ENCODE measurements at places on chromosomes 12 and 14.

- no peak for DNase-seq
Measured at GRCh38 chr12:119019166-119019565, 37.8 kb downstream of the SRRM4 start.

- DNase-seq, result no peak
Measured at GRCh38 chr12:104436790-104437189, 20.0 kb upstream of the CHST11 start.

DNA sequence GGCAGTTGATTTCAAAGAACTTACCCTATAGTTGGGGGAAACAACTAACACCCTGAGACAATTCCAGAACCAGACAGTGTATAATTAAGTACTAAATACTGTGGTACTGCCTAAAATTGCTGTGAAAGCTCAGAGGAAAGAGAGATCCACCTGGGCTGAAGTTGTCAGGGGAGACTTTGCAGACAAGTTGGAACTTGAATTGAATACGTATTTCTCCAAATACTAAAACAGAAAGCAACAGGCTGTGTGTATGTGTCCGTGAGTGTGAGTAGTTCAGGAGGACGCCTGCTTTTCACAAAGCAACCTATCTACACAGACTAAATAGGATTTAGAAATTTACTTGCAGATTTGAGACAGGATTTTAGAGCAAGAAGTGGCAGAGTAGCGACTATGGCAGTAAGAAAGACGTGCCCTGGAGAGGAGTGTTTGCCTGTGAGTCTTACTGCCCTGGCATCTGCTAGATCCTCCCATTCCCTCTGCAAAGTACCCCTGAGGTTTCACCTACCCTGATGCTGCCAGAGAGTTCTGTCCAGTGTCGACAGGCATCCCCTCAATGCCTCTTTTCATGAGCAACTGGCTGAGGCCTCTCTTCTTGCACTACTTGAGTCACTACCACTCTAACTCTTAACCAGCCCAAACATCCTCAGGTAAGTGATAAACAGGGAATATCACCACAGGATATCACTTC lies 37.4 kb upstream of the BMP4 start:
- DNase-seq, result no peak

GRCh38 chr12:64931981-64932380 lies 107.5 kb downstream of the TBC1D30 start:
- DNase-seq, result no peak

DNA sequence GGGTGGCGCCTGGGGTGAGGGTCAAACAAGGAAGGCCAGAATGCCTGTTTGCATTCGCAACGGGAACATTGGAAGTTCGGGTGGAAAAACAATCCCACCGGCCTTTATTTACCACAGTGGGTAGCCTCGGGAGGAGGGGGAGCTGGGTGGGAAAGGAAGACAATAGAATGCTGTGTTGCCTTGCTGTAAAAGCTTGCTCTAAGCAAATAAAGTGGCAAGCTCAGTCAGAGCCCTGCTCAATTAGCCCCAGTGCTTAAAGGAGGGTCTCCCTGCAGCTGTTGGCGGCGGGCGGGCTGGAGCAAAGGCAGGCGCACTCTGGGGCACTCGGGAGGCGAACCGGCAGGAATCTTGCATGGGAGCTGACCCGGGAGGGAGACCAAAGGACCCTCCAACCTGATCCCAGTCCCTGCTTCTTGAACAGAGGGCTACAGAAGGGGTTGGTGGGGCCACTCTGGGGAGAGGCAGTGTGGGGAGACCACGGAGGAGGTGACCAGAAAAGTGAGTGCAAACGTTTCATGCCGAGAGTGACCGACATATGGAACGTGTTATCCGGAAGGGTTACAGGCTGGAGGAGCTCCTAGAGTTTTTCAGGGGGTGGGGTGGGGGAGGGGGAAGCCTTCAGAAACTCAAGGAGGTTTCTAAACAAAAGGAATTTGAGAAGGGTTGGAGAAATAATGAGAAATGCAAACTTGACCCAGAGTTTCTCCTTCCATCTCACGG lies 48.5 kb downstream of the NTF3 start:
- no peak for DNase-seq

DNA sequence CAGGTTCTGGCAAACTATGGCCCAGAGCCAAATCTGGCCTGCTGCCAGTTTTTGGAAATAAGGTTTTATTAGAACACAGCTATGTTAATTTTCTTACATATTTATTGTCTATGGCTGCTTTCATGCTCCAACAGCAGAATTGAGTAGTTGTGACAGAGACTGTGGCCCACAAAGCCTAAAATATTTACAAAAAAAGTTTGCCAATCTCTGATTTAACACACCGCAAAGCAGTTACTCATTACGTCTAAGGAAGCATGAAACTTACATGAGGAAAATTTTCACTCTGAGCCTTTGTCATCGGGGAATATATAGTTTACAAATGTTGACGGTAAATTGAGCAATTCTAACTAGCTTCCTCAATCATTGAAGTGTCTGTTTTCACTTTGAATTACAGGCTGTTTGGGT lies 96.5 kb downstream of the UNC79 start:
- no peak for DNase-seq

DNA sequence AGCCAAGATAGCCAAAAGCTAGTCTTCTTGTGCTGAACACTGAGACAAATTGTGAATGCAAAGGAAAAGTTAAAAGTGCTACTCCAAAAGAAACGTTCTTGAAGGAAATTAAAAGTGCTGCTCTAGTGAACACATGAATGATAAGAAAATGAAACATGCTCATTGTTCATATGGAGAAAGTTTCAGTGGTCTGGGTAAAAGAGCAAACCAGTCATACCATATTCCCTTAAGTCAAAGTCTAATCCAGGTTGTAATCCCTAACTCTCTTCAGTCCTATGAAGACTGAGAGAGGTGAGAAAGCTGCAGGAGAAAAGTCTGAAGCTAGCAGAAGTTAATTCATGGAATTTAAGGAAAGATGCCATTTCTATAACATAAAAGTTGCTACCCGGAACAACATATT lies 121.5 kb downstream of the MNAT1 start:
- DNase-seq, result no peak

DNA sequence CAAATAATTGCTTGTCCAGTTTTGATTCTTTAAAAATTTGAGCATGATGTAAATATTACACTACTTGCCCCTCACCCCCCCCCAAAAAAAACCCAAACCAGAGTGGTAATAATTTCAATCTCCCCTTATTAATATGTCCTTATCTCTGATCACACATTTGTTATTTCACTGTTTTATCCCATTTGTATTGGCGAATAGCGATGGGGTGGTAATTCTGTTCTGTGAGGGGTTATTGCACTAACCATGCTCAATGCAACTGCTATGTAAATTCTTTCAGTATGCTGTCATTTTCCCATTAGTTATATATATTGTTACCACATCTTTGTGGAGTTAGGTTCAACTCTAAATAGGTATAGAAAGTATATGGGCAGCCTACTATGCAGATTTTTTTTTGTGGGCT lies 1.1 kb downstream of the RIMKLB start:
- DNase-seq, result peak; percentile 32

DNA sequence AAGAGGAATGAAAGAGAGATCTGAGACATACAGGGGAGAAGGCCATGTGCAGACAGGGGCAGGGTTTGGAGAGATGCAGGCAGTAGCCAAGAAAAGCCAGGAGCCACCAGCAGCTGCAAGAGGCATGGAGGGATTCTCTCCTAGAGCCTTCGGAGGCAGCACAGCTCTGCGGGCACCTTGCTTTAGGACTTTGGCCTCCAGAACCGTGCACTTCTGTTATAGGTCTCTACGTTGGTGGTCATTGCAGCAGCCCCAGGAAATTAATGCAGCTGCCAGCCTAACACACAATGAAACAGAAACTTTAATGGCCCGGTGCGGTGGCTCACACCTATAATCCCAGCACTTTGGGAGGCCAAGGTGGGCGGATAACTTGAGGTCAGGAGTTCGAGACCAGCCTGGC lies 14.7 kb upstream of the VRK1 start:
- DNase-seq, result no peak

DNA sequence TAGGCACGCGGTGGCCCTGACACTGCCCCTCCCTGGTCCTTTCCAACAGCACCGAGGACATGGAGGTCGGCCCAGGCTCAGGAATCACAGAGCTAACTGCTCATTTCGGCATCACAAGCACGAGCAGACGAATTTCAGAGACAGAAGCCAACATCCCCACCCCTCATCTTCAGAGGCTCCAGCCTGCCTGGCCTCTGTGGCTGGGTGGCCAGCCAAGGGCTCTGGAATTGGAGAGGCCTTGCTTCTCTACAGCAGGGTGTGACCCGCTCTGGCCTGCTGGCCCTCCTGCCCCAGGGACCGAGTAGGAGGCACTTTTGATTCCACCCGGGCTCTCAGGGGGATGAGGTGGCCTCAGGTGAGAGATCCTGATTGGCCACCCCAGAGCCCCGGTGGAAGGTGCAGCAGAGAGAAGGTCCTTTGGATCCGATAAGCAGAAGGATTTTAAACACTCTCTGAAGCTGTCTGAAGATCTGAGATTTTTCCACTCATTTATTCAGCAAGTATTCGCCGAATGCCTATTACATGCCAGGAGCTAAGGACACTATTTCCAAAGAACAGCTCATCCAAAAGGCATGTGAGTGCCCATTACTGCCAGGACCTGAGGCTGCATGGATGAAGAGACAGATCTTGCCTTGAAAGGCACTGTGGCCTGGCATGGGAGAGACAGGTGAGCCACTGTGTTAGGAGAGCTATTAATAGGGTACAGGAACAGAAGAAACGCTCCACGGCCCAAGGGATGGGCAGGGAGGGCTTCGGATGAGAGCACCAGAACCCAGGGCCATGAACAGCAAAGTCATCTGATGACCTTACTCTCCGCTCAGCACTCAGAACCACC lies 10.2 kb downstream of the BAG5 start:
- peak; percentile 47 for DNase-seq

DNA sequence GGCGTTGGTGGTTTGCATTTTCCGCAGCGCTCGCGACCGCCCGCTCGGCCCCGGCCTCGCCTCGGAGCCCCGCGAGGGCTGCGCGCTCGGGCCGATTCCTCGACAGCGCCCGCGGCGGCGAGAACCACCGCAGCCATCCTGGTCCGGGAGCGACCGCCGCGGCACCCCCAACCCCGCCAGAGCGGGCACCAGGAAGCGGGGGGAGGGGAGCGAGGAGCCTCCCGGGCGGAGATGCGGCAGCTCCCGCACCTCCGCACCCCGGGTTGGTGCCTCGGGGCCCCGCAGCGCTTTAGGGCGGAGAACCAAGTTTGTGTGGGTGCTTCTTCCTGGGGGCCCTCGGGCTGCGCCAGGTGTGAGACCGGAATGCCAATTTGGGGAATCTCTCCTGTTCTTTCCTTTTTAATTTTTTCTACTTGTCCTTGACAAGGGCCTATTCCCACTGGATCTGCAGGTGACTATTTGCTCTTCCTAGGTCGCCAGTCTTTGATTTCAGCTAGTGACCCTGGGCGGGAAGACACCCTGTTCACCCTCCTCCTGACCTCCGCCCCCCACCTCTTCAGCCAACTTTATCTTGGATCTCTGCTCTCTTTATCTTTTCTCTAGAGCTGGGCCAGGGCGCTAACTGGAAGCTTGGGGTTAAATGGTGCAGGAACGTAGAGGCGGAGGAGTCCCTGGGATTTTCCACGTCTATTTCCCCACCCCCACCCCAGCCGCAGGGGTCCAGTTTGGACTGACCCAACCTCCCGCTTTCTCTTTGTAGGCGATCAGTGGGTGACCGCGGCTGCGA lies at the start of gene SOCS2:
SOCS2 (plus strand) TSS at position 751 of the 787 bp plus-strand sequence. CDS start 223 bp downstream, outside the sequence.
- DNase-seq, result peak; percentile 19

DNA sequence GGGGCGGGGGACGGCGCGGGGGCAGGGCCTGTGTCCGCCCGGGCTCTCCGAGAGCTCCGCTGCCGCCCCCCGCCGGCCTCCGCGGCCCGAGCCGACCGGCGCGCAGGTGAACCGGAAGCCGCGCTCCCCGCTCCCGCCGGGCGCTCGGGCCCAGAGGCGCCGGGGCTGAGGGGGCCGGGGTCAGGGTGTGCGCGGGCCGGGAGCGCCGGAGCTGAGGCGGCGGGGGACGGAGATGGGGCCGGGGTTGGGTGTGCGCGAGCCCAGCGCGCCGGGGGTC lies 431 bp downstream of the HIP1R start:
- no peak for DNase-seq

DNA sequence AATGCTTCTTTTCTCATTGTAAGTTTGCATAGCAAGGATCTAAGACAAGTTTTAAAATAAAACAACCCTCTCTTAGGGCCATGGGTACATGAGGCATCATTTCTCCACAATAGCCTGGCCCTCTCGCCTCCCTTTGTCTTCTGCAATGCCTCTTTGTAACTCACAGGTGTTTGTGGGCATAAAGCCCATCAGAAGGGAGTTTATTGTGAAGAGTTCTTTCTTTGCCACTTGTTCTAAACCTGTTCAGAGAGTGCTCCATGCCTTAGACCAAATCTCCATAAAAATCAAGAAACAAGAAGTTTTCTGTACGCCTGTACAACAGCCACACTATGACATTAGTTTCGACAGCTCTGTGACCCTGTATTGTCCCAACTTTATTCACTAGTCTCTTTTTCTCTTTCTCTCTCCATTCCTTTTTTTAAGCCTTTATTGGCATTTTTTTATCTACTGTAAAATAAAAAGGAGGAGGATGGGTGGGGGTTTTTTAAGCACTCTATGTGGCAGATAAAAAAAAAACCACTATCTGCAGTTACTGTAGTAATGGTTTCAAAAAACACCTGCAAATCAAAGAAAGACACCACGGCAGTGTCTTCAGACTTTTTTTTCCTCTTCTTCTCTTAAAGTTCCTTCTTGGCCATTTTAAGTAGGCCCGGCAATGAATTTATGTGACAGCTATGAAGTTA lies 1.6 kb downstream of the C12orf42 start:
- DNase-seq, result no peak

DNA sequence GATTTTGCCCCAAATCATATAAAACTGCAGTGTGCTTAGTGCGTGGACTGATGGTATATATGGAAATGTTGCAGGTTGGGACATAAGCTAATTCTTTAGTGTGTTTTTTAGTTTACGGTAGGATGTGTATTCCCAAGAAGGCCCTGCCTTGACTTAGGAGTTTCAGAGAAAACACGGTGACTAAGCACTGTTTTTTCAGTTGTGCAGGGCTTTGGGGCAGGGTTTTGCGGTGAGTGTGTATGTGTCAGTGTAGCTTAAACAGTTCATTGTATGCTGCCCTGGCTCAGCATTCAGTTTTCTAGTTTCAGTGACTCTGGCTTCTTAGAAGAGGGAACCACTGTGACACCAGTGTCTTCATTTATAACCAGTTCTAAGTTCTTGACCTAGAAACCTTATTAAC lies 101.2 kb downstream of the AKAP6 start:
- peak; percentile 33 for DNase-seq

DNA sequence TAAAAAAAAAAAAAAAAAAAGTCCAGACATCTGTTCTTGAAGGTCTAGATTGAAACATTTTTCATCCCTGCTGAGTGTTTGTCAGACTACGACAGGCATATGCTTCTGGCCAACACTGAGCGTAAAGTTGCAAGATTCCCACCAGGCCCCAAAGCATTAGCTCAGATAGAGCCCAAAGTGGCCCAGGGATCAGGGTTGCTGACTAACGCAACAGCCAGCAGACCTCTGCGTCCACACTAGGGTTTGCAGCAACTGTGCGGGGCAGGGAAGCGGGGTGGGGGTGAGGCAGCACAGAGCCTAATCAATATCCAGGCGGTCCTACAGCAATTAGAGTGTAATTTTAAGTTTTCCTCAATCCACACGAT lies 55.7 kb downstream of the SSH1 start:
- peak; percentile 58 for DNase-seq

- no peak for DNase-seq
Measured at GRCh38 chr12:6555018-6555691, 687 bp downstream of the IFFO1 start.
